Neuronal stem cell (in vitro differentiated cells): ENCODE measurements at places on chromosomes 2 and 18.

- DNase-seq, result no peak
Measured at GRCh38 chr18:32441533-32441932, 29.1 kb downstream of the GAREM1 start.

GRCh38 chr18:44686156-44686555 is 5.5 kb downstream of the SETBP1 start:
- DNase-seq, result no peak

DNA sequence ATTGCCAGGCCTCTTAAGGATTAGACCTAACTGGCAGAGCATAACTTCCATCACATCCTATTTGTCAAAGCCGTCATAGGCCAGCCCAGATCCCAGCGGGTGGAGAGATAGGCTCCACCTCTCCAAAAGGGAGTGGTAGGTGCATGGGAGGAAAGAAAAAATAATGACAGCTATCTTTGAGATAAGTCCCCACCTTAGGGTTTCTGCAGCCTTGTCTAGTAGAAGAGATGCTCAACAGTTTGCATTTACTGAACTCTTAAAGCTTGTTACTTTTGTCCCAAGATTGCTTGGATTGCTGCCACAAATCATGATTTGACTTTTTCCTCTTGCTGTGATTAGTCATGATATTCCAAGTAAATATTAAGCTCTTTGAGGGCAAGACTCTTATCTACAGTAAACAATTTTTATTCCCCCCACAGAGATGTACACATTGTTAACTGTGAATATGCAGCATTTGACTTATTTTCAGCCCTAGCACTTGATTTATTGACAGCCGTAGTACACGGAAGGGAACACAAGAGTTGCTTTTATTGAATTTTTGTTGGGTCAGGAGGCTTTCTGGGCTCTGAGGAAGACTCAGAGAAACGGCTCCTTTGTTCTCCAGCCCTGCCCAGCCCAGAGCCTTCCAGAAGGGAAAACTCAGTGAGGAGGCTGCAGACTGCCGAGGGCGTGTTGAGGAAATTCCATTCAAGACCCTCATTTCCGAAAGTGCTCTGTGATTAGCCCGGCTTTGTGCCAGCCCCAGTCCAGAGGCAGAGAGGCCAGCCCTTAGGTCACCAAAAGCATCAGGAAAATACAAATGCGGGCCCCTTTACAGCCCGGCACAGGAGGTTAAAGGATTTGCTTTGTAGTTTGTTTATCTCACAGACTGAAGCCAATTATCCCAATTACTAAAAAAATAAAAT is 75.5 kb upstream of the ZNF532 start:
- no peak for DNase-seq

DNA sequence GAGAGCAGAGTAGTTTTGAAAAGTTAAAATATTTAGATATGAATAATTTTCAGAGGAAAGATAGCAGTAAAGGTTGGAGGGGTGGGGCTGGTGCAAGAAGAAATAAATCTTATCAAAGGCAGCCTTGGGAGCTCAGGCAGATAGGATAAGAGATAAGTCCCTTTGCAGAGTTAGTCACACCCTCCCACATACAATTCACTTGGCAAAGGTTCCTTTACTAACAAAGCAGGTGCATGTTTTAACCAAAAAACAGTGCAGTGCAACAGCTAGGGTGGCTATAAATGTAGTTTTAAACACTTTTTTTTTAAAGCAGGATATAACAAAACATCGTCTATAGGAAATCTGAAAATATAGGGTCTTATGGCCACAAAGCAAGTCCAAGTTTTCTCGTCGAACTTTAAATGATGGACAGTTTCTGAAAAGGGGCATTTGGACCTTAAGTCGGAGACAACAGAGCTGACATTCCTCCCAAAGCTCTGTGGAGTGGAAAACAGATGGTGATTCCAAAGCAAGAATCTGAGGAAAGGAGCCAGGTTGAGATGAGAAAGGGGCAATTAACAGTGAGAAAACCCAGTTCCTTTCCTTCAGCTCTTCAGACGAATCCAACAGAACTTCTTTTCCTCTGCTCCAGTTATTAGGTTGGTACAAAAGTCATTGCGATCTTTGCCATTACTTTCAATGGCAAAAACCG is 53.0 kb downstream of the EPHA4 start:
- DNase-seq, result no peak

GRCh38 chr2:39584283-39584965 is 81.3 kb upstream of the TMEM178A start:
- DNase-seq, result no peak

DNA sequence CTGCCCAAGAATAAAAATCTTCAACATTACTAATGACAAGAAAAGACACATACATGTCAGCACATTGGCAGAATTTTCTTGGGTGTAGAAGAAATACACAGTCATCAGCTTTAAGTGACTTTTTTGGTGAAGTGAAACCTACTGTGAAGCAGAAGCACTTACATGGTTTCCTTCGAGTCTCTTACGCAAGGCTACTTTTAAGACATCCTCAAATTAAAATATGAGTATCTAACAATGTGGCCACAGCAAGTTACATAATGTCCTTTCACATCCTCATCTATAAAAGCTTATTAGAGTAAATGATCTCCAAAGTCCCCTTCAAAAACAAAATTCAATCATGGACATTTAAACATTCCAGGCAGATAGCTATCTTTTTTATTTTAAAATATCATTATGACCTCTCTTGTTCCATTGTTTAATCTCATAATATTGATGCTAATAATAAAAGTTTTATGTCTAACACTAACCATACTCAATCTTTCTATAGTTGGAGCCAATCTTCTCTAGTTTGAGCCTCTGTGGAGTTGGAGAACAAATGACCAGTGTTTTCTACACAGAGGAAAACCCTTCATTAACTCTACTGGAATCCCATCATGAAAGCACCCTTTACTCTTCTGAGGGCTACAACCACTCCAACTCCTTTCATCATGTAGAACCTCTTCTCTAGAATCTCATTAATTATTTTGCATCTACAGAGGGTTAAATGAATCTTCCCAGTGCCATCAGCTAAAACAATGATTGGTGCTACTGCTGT is 182.2 kb upstream of the ZFP36L2 start:
- no peak for DNase-seq

- no peak for DNase-seq
Measured at GRCh38 chr18:61400716-61401115, 67.5 kb downstream of the CDH20 start.

- no peak for DNase-seq
Measured at GRCh38 chr2:5285061-5285460, 407.1 kb upstream of the SOX11 start.
